ENCODE measurements at places on chromosomes 12 and 14.

DNA sequence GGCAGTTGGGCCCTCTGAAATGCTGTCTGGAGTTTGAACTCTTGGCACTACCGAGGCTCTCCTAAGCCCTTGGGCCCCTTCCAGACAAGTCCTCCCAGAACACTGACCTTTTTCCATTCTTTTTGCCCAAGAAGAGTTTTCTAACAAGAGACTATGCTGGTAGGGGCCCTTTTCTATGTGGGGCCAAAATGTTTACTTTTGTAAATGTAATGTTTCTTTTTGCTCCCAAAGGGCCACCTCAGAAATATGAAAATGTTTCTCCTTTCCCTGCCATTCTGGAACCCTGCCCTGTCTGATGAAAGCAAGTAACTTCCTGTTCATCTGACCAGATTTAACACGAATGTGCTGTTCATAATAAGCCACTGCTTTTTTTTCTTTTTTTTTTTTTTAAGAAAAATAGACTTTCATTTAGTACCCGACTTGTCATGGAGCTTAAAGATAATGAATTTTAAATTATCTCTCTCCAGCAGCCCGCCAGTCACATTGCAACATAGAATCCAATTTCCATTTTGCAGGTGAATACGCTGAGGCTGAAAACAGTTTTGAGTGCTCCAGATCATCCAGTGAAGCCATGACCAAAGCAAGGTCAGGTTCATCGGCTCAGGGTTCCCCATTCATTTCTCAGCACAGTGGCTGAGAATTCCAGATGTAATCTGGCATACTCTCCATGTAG, 169.9 kb downstream of the DPF3 start:
- DNase-seq, result no peak

- no peak for DNase-seq
These were observed 57.5 kb downstream of the SOS2 start for GRCh38 chr14:50173891-50174290.

DNA sequence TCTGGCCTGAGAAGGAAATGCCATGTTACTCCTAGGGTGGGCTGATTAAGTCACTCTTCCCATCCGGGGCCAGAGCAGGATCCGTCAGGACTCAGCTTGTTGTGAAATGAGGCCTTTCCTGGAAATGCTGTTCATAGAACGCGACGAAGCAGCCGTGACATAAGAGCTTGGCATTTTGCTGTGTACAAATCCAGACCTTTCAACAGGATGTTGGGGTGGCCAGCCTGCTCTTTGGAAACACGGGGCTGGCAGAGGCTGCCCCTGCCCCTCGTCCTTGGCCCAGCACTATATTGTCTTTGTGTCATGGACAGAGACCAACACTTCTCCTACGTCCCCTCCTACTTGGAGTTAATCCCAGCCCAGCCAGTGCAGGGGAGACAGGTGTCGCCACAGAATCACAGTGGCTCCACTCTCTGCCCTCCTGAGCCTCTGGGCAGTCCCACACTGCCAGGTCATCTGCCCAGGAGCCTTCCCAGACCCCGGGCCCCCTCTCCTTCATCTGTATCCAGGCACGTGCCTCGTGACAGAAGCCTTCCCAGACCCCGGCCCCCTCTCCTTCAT, 18.6 kb upstream of the EIF5 start:
- DNase-seq, result no peak

DNA sequence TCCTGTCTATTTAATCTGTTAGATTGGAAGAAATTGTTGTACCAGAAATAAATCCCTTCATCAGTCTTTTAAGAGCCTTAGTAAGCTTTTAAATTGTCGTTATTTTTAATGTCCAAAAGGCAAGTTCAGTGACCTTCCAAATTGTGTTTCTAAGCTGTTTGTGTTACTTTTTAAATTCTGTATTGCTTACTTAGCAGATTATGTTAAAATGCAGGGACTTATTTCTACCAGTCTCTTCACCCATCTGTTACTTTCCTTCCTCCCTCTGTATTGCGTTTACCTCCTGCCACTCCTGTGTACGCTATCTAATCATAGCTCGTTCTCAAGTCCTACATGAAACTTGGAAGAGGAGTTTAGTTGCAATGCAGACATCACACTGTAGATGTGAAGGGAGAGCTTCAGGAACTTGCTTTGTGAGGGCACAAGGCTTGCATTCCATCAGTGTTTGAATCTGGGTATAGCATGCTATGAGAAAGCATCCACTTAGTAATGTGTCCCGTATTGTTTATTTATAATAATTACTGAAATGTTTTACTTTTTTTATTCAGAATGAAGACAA, 406.5 kb upstream of the RGS6 start:
- no peak for DNase-seq

DNA sequence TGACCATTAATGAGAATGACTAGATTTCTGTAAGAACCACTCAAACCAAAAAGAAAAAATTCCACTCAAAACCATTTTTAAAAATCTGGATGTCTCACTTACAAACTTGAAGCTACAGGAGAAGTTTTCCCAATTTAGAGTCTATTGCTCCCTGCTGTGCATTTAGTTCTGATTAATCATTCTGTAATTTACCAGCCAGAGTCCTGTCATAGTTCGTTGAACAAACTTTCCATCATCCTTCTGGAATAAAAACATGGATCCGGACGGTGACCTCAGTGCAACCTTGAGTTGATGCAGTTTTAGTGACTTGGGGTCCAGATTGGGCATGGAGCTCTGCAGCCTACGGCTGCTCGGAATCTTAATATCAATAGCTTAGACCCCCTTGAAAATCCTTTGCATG, 73.4 kb downstream of the PRMT8 start:
- DNase-seq, result no peak

DNA sequence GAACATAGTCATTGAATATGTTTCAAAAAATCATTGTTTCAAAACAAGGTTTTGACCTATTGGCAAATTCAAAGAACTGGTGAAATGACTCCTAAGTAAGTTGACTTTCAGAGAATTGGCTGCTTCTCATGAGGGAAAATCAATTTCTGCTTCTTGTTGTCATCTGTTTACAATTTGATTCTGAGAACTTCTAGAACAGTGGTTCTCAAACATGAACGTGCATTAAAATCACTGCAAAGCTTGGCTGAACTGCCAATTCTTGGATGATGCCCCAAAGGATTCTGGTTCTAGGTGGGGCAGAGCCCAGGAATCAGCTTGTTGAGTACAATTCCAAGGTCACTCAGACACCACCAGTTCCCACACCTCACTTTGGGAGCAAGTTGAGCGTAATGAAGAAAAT, 83.9 kb downstream of the ZFP36L1 start:
- no peak for DNase-seq

- DNase-seq, result no peak
These were observed 135.7 kb downstream of the DICER1 start for GRCh38 chr14:95021588-95021987.

GRCh38 chr14:100116134-100116533, 43.3 kb downstream of the DEGS2 start:
- no peak for DNase-seq

GRCh38 chr12:16150276-16150675, 127.2 kb downstream of the SLC15A5 start:
- DNase-seq, result no peak

GRCh38 chr14:105258846-105259245, 10.5 kb downstream of the BTBD6 start:
- no peak for DNase-seq

DNA sequence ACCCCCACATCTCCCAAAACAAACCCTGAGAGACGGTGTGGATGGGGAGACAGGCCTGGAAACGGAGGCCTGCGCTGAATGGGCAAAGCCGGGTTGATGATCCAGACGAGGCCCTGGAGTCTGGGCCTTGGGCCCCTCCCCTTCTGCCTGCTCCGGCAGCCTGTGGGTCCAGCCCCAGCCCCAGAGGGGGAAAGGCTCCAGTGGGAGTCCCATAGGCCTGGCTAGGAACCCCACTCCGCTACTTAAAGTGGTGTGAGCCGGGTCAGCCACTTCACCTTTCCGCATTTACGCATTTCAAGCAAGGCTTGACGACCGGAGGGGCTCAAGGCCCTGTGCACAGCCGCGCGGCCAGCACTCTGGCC, 695 bp upstream of the TNFAIP2 start:
- DNase-seq, result no peak

DNA sequence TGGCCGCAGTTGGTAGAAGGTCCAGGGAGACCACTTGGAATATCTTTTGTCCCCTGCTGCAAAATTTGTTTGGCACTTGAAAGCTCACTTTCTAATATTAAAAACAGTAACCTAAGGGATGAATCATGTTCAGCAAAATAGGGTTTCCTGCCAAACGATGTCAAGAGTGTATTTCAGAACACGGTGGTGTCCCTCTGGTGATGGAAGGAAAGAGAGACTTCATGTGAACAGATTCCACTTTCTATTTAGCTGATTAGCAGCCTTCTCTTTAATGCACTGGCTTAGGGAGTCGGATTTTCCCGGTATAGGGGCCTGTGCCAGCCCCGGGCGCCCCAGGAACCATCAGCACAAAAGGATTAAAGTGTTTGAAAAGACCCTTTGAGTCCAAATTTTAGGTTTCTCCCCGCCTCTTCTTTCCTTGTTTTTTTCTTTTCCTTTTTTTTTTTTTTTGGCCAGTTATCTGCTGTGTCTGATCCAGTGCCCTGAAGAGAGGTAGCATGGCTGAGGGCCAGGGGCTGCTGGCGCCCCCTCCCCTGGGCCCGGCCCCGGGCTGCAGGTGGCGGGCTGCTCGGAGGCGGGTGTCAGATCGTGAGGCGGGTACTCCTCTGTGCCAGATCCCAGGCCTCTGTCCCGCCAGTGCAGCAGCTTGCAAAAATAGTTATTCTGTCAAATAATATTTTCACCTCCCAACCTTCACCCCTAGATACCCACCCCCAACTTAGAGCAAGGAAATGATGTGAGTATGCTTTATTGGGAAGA, 88.3 kb downstream of the TESC start:
- DNase-seq, result no peak

DNA sequence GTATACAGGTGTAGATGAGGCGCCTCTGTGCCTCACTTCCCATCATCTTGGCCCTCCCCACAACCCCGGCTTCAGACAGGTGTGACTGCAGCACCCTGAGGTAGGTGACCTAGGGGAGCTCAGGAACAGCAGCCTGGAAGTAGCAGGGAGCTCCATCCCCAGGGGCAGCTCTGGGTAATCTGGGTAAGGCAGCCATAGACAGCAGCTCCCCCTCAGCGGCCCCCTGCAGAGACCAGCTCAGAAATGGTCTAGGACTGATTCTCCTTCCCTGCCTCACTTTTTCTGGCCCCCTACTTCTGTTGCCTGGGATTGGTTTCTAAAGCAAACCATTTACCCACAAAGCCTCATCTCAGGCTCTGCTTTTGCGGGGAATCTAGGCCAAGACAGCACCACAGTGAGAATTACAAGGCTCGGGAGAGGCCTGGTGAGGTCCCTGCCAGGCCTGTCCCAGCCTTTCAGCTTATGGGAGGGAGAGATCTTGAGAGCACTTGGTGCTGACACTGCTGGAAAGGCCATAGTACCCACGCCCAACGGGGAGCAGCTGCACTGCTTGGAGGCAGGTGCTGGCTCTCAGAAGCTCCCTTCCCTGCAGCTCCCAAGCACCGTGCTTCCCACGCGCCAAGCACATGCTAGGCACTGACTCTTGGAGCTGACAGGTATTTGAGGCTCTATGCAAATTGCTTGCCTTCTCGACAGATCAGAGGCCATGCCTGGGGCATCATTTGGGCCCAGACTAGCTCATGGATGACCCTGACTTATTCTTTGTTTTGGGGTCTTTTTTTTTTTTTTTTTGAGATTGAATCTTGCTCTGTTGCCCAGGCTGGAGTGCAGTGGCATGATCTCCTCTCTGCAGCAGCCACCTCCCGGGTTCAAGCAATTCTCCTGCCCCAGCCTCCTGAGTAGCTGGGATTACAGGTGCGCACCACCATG, 45.1 kb upstream of the TRAF3 start:
- DNase-seq, result no peak

DNA sequence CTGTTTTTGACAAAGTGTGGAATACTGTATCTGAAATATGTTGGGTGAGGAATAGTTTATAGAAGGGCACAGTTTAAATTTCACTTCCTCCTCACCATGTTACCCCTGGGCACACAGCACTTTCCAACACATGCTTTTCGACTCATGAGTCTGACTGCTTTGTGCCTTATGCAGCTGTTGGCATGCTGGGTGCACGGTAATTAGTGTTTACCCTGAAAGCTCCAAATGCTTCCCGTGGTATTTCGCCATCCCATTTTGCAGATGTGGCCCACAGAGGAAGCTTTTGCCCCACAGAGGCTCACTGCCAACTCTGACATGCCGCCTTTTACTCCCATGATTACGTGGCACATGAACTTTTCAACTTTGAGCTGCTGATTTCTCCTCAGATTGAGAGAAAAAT, 168.6 kb downstream of the PRKCH start:
- no peak for DNase-seq

GRCh38 chr12:89427508-89428156, 75.3 kb upstream of the DUSP6 start:
- no peak for DNase-seq

GRCh38 chr12:12724421-12725085, 7.4 kb downstream of the CDKN1B start:
- DNase-seq, result no peak

GRCh38 chr14:59189786-59190368, 1.4 kb downstream of the DAAM1 start:
- peak; percentile 88 for DNase-seq

- DNase-seq, result no peak
These were observed 570.6 kb downstream of the BCL11B start for GRCh38 chr14:98701377-98701776.

DNA sequence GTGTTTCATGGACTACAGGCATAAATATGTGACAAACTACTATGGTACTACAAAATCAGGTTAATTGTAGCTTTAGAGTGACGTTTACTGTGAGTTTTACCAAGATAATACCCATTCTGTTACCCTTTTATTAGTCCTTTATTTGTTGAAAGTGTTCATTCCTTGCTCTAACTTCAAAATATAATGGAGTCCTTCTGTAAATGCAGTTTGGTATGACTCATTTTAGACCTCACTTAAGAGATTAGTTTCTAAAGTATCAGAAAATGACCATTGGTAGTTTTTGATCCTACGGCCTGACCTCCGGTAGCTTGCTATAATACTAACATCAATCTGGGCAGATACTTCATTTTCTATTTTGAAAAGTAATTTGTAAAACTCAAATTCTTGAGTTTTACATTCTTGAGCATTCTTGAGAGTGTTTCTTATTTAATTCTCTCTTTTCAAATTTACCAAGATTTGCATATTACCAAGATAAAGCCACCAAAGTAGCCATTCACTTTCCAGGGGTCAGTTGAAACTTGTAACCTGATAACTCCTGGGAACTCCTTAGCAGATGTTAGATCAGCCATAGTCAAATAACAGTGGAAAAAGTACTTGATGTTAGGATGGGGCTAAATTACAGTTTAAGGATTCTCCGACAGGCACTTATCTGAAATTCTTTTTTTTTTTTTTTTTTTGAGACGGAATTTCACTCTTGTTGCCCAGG, 4.2 kb downstream of the HSPA2 start:
- DNase-seq, result no peak

- DNase-seq, result peak; percentile 56
These were observed 153.8 kb downstream of the MED13L start for GRCh38 chr12:116123451-116124258.
